ENCODE measurements at places on chromosomes 5 and 9.

GRCh38 chr5:82820188-82820587 is 257.0 kb downstream of the TMEM167A start:
- no peak for DNase-seq

DNA sequence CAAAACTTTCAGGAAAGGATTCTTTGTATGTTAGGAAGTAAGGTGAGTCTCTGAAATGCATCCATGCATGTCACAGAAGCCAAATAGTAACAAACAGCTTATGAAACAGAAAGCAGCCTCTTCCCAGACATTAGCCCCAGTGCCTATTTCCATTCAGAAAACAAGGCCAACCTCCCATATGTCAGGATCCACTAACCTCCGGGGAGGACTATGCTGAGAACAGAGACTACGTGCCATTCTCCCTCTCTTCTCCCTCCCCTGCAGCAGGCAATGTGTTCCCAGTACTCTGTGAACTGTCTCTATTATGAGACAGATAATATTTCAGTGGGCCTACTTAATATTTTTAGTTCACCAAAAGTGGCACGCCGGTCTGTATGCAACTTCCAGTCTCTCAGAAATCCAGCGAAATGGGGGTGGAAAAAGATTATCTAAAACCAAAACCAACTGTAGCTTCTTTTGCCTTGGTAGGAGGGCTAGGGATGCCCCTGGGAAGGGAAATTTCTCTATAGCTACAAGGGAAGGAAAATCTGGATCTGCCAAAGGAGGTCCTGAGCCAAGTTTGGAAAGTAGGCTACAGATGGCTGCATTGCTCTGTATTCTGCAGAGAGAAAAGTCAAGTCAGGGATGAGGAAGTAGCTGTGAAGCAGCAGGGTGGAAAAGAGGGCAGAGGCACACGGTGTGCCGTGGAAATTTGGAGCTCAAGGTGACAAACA is 42.0 kb downstream of the VLDLR start:
- no peak for DNase-seq

DNA sequence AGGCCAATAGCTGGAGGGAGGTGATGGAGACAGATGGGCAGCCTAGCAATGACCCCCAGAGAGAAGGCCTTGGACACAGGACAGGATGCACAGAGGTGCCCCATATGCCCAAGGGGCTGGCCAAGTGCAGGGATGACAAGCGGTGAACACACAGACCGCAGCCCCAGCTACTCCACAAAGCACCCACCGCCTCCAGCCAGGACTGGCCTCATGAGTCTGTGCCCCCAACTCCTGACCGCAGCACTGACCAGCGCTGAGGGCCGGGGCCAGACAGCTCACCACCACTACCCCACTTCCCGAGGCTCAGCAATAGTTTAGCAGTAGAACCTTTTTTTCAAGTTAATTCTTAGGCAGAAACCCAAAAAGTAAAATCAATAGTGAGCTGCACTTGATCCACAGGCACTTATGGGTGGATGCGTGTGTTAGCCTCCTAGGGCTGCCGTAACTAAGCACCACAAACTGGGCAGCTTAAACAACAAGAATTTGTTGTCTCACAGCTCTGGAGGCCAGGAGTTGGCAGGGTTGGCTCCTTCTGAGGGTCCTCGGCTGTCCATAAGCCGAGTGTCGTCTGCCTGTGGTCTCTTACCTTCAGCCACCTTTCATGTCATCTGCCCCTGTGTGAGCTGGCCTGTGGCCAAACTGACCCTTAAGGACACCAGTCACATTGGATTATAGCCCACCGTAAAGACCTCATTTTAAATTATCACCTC is 14.1 kb downstream of the ROR2 start:
- DNase-seq = no peak

GRCh38 chr5:77630114-77630680 is 8.3 kb downstream of the OTP start:
- no peak for DNase-seq

GRCh38 chr5:157744051-157745011 is 819 bp downstream of the LSM11 start:
- DNase-seq = no peak

DNA sequence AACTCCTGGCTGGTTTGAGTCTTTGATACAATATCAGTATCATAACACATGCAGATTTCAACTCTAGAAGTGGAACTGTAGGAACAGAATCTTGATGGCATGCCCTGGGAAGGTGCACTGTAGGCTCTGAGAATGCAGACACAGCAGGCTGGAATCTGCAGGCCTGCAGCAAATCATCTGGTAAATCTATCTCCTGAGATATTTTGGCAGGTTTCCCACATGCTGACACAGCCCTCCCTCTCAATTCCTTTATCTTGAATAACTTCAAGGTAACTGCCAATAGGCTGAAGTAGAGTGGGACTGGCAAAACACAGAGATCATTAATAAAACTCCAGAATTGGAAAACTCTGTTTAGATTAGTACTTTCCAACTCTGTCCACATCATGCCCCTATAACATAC is 177.8 kb upstream of the PCSK5 start:
- DNase-seq = no peak

DNA sequence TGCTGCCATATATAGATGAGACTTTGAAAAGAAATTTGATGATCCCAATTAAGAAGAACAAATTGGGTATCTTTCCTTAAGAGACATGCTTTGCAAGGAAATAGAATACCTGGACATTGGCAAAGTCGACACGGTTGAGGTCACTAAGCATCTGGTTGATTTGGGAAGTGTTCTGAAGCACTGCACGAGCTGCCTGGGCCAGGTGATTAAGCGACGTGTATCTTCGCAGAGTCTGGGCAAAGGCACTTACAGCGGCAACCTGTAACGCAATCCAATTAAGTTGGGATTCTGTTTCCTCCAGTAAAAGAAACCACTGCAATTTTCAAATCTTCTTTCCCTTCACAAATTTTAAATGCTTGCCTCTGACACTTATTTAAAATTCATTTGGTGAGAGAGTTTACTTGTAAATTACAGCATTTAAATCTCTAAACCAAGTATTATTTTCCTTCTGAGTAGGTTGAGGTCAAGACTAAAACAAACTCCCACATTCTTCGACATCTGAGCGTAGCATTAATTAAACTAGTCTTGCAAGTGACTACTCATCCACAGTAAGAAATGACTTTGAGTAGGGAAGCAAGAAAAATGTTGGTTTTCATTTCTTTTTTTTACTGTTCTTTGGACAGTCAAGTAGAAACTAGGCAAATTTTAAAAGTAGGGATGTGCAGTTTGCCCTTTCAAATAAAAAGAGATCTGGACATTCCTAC is 262.8 kb downstream of the RFX3 start:
- no peak for DNase-seq

DNA sequence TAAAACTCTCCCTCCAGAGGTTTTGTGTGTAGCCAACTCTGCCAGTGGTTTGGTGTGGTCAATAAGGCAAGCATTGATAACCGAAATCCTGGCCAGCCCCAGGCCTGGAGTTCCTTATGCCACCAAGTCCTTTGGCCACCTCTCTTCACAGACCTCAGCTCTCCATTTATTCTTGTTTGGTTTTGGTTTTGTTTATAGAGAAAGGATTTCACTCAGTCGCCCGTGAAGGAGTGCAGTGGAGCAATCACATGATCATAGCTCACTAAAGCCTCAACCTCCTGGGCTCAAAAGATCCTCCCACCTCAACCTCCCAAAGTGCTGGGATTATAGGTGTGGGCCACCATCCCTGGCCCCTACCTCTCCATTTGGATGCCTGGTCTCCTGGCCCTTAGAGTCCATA is 55.4 kb upstream of the PPARGC1B start:
- DNase-seq = no peak

GRCh38 chr9:129987047-129987446 is 55.9 kb downstream of the FNBP1 start:
- no peak for DNase-seq

GRCh38 chr9:13933268-13933656 is 380.7 kb downstream of the NFIB start:
- no peak for DNase-seq

DNA sequence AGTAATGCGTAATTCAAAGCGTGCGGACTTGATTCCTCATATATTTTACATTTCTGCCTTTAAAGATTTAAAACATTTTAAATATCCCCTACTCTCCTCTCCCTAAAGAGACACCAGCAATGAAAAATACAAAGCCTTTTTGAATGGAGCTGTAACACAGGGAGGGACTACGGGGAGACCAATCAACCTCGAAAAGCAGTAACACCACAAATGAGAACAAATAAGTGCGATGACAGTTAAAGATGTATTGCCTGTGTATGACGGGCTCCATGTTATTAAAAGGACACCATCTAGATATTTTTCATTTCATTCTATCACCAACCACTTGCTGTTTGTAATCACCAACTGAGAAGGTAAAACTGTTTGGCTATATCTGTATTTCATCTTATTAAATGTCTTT is 230.3 kb upstream of the TBCA start:
- DNase-seq = no peak

DNA sequence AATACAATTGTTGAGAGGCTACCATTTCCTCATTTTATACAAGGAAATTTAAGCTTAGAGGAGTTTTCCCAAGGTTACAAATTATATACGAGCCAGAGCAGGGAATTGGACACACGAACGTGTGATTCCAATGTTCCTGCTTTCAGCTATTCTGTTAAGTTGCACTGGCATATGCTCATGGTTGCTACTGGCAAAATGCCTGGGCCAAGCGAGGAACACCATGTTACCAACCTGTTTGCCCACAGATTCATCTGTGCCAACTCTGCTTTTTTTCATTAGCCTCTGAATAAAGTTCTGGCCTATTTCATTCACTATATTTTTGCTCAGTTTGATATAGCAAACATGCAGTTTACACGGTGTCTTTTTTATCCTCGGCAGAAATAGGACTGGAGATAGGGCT is 5.1 kb upstream of the C5orf46 start:
- no peak for DNase-seq
